ENCODE measurements at places on chromosomes 4 and X.

DNA sequence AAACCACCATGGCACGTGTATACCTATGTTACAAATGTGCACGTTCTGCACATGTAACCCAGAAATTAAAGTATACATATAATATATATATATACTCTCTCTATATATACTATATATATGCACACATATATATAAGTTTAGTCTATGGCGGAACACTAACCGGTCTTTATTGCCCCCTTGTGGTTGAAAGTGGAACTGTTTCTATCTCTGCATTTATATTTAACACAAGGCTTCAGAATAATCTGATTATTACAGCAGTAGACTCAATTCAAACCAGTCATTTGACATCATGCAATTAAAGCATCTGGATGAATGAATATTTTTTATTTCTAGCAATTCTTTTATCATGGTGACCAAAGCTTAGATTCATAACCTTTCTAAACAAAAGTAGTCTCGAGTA is 14.6 kb downstream of the RAB9B start:
- peak; percentile 67 for DNase-seq

DNA sequence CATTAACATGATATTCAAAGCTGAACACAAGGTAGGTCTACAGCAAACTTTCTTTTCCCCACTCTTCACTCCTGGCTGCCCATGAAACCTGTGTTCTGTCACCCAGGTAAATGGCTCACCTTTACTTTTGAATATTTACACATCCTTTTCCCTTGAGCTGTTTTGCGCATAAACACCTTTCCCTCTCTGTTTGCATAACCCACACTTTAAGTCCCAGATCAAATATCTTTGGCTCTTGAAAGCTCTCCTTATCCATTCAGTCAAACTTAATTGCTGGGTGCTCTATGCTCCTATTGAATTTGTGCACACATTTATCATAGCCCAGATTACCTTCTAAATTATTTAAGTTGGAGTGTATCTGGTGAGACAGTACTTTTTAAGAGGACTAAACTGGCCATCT is 51.7 kb upstream of the ATP8A1 start:
- no peak for DNase-seq

- DNase-seq, result no peak
These were observed 593.3 kb downstream of the KCTD8 start for GRCh38 chr4:43855283-43855682.

- DNase-seq, result peak; percentile 28
These were observed 78.7 kb downstream of the RBM47 start for GRCh38 chr4:40550948-40551462.

- DNase-seq, result no peak
These were observed 3.3 kb downstream of the CDK16 start for GRCh38 chrX:47221756-47222155.

- peak; percentile 1 for DNase-seq
These were observed 73.9 kb downstream of the GC start for GRCh38 chr4:71709961-71710360.

- peak; percentile 47 for DNase-seq
These were observed 674.8 kb downstream of the IQCM start for GRCh38 chr4:149140841-149141240.

DNA sequence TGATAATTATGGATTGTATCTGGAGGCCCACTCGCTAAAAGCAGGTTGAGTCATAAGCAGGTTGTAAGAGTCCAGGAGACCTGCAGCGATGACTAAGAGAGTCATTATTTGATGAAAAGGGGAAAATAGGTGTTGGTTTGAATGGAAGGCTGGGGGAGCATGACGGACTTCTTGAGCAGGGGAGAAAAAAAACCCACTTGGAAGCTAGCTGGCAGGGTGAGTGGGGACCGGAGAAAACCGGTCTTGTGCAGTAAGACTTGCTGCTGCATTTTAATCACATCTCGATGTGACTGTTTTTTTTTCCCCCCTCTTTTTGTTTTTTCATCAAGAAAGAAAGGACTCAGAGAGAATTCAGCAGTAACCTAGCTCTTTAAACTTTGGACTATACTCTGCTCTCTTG is 90.0 kb downstream of the IGSF1 start:
- no peak for DNase-seq

All from A673 (cell line).